ENCODE measurements at places on chromosomes 16 and 17.

- no peak for DNase-seq
Measured at GRCh38 chr17:29862127-29862526, 67.9 kb downstream of the SSH2 start.

- no peak for DNase-seq
Measured at GRCh38 chr16:65024767-65025178, 97.1 kb downstream of the CDH11 start.

GRCh38 chr17:64938925-64939474 is 19.7 kb upstream of the LRRC37A3 start:
- DNase-seq, result no peak

DNA sequence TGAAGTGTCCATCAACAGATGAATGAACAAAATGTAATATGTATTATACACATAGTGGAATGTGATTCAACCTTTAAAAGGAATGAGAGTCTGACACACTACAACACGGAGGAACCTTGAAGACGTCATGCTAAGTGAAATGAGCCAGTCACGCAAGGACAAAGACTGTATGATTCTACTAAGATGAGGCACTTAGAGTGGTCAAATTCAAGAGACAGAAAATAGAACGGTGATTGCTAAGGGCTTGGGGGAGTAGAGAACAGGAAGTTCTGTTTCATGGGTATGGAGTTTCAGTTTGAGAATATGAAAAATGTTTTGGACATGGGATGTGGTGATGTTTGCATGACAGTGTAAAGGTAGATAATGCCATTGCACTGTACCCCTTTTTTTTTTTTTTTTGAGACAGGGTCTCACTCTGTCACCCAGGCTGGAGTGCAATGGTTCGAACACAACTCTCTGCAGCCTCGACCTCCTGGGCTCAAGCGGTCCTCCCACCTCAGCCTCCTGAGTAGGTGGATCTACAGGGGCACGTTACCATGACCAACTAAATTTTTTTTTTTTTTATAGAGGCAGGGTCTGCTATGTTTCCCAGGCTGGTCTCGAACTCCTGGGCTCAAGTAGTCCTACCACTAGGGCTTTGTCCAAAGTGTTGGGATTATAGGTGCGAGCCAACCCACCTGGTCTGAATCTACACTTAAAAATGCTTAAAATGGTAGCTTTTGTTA is 2.9 kb upstream of the CCDC102A start:
- DNase-seq, result no peak

GRCh38 chr17:18252160-18252559 is 6.4 kb downstream of the FLII start:
- no peak for DNase-seq

GRCh38 chr17:49944273-49944870 is 24.6 kb upstream of the DLX4 start:
- DNase-seq, result no peak

DNA sequence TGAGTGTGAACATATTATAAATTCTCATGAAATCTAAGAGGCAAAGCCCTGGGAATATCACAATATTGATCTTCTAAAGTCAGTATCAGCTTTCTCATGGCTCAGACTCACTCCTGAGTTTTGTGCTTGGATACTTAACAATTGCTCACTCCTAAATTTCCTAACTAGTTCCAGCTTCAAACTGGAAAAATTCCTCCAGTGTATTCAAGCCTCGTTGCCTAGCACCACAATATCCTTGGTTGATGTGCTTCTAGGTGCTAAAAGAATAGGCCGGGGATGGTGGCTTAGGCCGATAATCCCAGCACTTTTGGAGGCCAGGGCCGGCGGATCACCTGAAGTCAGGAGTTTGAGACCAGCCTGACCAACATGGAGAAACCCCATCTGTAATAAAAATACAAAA is 62.5 kb downstream of the XYLT1 start:
- no peak for DNase-seq

DNA sequence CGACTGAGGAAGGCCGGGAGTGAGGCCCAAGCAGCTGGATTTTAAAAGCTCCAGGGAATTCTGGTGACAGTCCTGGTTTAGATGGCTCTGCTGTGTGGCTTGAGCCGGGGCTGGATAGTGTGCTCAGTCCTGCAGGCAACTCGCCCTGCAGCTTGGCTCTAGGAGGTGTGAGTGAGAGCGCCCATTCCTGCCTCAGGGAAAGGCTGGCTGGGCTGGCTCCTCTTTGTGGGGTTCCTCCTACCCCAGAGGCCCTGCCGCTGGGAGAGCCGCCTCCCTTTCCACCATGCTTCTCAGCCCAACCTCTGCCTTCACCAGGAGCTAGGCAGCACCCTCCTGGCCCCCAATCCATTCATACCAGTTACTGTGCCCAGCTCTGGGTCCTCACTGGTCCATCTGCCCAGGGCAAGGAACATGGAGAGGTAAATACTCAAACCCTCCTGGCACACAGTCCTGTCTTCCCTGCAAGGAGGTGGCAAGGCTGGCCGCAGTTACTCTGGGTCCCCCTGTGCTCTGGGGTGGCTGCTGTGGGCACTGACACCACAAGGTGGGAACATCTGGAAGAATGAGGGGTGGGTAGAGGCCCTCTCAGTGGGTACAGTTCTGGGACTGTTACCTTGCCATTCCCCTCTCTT is 47.1 kb downstream of the VAC14 start:
- DNase-seq, result no peak

DNA sequence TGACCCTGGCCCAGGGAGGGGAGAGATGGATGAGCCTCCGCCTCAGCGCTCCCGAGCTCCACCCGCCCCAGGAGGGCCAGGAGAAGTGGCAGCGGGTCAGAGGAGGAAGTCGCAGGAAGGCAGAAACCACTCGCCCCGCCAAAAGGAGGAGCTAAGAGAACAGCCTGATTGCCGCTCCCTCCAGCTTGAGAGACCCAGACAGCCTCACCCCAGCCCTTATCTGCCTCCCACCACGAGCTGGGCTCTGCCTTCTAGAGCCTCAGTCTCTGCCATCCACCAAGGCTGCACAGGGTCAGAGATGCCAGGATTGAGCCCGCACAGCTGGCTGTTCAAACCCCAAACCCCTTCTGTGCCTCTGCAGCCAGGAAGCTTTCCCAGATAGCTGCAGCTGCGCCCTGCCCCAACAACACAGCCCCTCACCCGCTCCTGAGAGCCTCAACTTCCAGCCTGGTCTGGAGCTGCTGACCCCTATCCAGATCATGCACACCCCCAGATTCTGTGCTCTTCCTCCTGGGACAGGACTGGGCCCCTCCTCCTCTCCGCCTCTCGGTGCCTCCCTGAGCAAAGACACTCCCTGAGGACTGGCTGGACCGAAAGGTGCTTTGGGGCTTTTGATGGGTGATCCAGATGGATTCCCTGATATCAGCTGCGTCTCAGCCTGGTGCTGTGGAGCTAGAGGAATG is 1.0 kb upstream of the ATP2A3 start:
- peak; percentile 46 for DNase-seq

DNA sequence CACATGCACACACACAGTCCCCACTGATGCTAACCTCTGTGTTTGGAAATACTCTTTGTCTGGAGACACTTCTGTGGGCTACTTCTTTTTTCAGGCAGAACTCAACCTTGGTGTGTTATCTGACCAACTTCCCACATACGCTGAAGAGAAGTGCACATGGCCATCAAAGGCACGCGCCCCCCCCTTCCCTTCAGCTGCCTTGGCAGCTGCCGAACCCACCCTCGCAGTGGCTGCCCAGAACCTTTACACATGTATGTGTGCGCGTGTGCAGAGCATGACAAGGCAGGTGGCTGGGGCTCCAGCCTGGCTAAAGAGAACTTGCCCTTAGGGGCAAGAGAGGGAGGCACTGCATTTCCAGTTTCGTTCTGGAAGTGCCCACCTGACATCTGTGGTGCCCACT is 3.9 kb downstream of the RAPGEFL1 start:
- no peak for DNase-seq

DNA sequence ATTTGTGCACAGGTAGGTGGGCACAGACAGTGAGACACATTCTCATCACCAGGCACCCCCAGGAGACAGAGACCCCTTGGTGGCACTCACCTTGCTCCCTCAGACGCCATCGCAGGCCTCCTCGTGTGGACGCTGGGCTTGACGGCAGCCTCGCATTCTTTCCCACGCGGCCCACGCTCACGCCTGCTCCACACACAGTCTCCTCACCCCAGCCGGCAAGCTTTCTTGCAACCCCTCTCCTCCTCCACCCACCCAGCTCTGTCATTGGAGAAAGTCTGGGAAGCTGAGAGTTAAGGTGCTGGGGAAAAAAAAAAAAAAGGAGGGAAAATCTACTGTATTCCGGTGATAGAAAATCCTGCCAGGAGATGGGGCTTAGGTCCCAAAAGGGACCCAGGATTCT is 14.8 kb downstream of the SGCA start:
- no peak for DNase-seq

- no peak for DNase-seq
Measured at GRCh38 chr17:48732688-48733629, 4.4 kb upstream of the HOXB13 start.

- peak; percentile 35 for DNase-seq
Measured at GRCh38 chr17:51120357-51120738, 320 bp downstream of the SPAG9 start.

DNA sequence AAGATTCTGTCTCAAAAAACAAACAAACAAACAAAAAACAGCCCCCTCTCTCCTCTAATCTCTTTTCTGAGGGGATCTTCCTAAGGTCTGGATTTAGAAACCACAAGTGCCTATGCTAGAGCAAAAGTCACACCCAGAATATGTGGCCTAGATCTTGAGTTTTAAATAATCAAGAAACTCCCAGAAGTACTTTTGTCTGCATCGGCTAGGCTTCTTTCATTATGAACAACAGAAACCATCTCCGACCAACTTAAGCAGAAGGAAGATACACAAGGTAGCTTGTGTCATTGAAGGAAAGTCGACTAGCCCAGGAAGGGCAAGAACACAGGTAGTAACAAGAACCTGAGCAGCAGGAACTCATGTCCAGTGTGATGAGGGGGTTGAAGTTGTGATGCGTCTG is 73.9 kb upstream of the KIFC3 start:
- no peak for DNase-seq

GRCh38 chr17:5120036-5120435 is 4.2 kb downstream of the USP6 start:
- no peak for DNase-seq

- DNase-seq, result no peak
Measured at GRCh38 chr17:49557312-49558024, 18.2 kb upstream of the NXPH3 start.

- DNase-seq, result no peak
Measured at GRCh38 chr17:17722081-17722905, 41.0 kb downstream of the RAI1 start.

DNA sequence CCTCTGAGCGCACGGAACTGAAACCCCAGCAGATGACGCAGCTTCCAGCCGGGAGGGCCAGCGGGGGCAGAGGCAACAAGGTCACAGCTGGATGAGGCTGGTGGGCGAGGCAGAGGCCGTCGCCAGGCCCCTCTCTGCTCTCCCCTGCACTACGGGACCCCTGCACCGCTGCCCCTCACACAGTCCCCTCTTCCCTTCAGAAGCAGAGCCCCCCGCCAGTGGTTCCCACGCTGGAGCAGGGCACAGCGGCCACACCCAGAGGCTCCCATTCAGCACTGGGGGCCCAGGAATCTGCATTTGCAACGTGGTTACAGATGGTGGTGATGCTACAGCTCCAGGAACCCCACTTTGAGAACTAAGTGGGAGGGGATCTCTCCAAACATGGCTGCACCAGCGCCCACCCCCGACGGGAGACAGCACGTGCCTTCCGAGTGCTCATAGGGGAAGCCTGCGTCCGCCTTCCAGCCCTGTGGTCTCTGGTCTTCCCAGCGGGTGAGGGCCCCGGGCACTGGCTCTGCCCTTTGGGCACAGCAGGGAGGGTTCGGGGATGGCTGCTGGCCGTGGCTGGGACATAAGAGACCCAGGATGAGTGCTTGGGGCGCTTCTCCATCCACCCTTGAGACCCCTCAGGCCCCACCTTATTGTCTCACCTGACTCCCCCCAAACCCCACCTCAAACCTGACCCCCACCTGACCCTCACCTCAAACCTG is 4.7 kb upstream of the RAB40B start:
- no peak for DNase-seq

GRCh38 chr16:80693553-80693952 is 110.8 kb downstream of the CDYL2 start:
- no peak for DNase-seq

GRCh38 chr16:75821117-75821516 is 94.8 kb upstream of the CPHXL start:
- DNase-seq, result no peak

DNA sequence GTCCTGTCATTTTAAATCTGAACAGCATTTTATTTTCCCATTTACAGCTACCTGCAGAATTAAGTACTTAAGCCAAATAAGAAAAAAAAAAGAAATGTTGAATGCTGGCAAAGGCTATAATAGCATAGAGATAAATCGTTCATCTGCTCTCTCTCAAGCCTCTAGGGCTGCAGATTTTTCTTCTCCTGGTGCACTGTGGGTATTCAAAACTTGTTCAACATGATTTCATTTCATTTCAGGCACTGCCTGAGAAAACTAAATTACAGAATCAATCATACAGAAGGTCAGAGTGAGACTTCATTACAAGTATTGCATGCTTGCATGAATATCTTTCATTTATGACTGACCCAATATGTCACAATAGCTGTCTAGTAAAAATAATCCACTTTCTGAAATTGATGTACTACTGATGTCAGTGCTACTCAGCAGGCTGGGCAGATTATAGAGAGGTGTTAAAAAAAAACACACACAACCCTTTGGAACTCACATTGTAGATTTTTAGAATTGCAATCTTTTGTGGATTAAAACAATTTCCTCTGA is 86.2 kb downstream of the TOX3 start:
- no peak for DNase-seq

DNA sequence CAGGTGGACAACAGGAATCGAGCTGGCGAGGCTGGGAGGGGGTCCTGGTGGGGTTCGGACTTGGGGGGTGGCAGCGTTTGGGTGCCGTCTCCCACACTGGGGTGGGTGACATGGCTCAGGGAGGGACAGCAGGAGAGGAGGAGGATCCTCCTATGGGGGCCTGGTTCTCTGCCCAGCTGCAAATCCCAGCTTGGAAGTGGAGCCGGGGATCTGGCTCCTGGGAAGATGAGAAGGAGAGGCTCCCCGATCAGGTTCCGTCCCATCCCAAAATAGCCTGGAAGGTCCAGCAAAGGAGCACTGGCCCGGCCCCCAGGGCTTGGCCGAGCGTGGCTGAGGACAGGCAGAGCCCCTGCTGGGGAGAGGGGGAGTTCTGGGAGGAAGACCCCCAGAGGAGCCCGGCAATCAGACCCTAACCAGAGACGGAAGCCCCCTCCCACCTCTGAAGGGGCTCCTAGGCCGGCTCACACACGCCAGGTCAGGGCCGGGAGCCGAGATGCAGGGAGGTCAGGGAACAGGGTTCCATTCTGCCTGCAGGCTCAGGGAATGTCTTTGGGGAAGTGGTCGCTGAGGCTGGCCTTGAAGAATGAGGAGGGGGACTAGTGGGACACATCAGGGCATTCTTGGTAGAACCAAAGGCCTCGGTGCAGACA is 143.7 kb downstream of the ENGASE start:
- DNase-seq, result no peak

- DNase-seq, result no peak
Measured at GRCh38 chr17:51372345-51373004, 112.1 kb downstream of the UTP18 start.

DNA sequence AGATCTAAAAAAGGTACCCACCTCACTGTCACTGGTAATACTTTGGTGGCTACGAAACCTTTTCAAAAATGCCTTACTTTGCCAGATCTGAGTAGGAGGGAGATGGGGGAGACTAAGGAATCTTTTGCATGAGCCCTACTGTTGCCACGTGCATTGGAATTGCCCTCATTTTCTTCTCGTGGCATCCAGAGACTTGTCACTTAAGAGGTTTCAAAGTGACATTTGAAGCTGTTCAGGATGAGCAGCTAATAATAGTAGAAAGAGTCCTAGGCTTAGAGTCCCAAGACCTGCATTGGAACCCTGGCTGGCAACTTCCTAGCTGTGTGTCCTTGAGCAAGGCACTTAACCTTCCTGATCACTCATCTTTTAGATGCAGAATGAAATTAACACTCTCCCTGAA is 43.5 kb downstream of the GPRC5B start:
- no peak for DNase-seq

Data from T follicular helper cell (primary cell).